ENCODE measurements at places on chromosomes 3 and 15.
A peak's percentile ranks its signal among the peaks of the same experiment; 100 is the strongest.

DNA sequence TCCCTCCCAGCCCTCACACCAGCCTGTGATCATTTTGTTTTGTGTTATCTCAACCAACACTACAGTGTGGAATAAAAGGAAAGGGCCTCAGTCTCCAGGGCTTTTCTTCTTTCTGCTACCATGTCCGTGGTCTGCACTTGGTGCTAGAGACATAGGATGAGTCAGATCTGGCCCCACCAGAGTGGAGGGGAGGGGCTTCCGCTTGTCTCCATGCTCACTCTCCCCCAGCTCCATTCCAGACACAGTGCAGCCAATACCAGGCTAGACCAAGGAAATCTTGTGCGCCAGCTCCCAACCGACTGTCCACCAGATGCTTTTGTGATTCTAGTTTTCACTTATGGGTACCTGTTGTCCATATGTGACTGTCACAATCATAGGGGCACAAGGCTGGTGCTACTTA is 51.9 kb upstream of the TMEM115 start:
- DNase-seq = no peak

DNA sequence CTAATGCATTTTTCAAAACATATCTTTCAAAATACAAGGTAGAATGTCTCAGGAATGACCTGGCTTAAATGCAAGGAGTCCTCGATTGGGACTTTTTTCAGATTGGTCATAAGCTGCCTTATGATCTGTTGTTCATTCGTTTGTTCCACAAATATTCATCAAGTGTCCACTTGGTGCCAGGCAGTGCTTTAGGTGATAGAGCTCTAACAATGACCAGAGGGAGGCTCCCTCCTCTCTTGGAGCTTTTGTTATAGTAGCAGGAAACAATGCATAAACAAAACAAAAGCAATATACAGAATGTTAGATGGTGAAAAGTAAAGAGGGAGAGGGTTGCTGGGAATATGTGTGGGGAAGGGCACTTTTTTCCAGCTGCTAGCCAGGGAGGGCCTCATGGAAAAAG is 156.1 kb downstream of the MCTP2 start:
- DNase-seq = no peak

DNA sequence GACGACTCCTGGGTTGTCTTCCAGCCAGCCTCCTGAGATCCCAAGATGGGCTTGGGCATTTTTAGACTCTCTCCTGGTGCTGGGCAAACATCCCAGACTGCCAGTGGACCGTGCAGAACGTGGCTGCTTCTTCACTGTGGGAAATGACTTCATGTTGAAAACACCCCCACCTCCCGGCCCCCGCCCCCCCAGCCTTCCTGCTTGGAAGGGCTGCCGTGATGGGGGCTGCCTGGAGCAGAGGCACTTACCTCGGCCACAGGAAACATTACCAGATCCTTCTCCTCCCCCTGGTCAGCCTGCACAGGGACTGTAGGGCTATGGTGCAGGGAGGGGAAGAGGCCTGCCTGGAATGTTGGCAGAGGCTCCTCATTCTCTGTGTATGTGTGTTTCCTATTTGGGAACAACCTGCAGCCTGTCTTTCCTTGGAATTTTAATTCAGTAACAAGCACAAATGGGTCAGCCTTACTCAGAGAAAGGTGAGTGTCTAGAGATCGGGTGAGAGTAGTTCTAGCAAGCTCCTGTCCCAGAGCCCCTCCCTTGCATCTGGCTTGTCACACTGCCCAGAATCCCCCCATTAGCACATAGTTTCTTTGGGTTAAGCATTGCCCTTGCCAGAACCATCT is 90.8 kb downstream of the ANP32A start:
- no peak for DNase-seq

DNA sequence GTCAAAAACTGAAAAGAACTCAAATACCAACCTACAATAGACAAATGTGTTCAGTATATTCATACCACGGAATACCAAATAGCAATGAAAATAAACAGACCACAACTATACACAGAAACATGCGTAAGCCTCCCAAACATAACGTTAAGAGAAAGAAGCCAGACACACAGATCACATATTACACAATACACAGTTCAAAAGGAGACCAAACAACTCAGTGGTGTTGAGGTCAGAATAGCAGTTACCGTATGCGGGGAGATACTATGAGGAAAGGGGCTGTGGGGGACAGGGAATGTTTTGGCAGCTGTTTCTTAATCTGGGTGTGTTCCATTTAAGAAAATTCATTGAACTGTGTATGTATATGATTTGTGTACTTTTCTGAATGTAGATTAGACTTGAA is 6.6 kb downstream of the OSBPL10 start:
- no peak for DNase-seq

DNA sequence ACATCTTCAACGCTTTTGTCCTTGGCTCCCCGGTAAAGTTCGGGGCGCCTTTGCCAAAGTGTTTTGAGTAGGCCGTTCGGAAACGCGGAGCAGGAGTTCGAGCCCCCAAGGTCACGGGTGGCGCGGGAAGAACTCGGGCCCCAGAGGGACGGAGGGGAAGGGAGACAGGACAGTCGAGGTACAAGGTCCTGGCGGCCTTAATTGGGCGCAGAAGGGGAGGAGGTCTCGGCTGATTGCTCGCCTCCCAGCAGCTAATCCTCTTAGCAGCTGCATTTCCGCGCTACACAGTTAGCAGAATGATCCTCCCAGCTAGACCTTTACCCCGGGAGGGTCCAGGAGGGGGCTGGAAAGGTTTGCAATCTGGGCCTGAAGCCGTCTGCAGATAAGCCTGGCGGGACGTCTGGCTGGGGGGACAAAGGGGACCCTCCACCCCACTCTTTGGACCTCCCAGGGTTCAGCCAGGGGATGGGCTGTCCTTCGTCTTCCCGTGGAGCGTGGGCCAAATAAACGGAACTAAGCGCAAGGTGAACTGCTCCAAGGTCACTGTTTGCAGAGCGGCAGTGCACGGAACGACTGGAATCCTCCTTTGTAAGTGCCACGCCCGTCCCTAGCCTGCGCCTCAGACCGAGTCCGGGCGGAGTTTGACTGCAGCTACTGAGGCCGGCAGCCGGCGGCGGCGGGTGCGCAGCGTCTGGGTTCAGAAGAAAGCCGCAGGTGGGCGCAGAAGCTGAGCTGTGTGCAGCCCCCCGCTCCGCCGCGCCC is 7.2 kb downstream of the EOMES start:
- DNase-seq = no peak

- no peak for DNase-seq
Observed at GRCh38 chr3:195020921-195021320, 250.0 kb downstream of the XXYLT1 start.

- no peak for DNase-seq
Observed at GRCh38 chr3:39809181-39809994, at the start of gene MYRIP. Gene MYRIP, plus strand, starts transcription at chr3:39809609. Its CDS starts 91,208 bp downstream, at chr3:39900817.

- DNase-seq = no peak
Observed at GRCh38 chr3:13613343-13614190, 64.6 kb downstream of the FBLN2 start.

GRCh38 chr3:188294823-188295487 is 141.0 kb downstream of the LPP start:
- DNase-seq = peak; percentile 80

DNA sequence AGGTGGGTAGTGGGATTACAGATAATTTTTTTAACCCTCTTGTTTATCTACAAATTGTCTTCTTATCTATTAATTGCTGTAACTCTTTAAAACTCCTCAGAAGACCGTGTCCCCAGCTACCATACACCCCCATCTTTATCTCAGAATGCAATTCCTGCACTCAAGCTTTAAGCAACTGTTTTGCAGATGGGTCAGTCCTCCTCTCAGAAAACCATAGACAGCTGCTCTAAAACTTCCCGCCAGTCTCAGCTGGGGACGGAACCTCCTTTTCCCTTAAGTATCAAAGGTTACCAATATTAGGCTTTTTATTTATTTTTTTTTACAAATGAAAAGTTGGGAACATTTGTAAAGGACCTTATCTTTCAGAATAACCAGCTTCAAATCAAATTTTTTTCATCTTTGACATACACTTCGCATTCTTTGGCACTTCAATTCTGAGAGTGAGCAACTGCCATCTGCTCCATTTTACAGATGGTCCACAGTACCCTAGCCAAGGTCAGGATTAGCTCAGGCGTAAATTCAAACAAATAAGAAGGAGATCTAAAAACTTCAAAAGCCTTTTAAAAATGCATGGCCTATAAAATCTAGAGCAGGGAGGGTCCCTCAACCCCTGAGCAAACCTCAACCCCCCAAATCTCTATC is 1.3 kb downstream of the GATM start:
- no peak for DNase-seq

DNA sequence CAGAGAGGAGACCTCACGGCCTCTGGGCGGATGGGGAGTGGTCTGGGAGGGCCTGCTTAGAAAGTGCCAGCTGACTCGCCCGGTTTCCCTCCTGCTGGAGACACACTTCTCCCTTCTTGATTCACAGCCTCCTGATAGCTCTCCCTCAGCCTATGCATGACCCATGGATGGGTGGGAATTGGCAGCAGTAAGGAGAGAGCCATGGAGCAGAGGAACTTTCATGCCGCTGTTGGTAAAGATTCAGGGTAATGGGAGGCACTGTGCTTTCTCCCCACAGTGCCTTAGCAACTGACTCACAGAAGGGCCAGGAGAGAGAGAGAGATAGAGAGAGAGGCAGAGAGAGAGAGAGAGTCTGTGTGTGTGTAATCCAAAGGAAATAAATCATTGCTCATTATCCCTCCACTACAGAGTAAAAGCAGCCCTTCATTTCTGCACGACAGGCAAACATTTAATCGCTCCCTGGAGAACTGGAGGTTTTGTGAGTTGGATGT is 82.8 kb downstream of the SEMA5B start:
- peak; percentile 29 for DNase-seq

DNA sequence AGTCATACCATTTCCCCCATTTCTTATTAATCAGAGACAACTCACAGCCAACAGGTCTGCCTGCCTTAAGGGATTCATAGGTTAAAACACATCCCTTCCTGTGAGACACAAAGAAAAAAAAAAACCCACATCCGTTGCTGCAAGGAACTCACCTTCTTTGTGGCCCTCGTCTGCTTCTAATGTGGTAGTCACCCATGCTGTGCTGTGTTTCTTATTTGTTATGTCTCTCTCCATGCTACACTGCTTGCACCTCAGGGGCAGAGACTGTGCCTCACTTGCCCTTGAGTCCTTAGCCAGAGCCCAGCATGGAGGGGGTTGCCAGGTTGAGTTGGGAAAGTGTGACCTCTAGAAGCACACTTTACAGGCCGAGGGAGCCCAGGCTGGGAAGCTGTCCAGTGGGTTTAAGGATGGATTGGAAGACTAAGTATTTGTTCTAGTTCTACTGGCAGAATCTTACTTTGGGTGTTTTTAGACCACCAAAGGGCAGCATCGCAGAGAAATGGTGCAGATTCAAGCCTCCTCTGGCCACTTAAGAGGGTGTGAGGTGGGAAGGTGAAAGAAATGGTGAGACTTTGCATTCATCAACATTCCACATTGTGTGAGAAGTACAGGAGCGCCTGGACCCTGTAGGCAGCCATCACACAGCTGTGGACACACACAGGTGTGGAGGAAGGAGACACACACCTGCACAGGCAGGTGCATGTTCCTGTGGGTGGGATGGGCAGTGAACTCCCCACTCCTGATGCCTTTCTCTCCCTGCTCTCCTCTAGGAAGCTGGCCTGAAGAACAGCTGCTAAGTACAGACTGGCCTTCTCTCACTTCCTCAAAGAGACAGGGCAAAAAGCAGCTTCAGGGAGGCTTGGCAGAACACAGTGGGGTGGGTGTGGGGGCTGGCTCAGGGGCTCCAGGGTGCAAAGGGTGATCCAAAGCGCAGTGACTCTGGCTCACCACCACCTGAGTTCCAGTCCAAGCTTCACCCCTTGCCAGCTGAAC is 48.8 kb downstream of the GLB1 start:
- no peak for DNase-seq

- no peak for DNase-seq
Observed at GRCh38 chr3:122343654-122344053, 18.6 kb downstream of the CSTA start.

- DNase-seq = no peak
Observed at GRCh38 chr3:129105862-129106261, 15.7 kb downstream of the RAB43 start.

DNA sequence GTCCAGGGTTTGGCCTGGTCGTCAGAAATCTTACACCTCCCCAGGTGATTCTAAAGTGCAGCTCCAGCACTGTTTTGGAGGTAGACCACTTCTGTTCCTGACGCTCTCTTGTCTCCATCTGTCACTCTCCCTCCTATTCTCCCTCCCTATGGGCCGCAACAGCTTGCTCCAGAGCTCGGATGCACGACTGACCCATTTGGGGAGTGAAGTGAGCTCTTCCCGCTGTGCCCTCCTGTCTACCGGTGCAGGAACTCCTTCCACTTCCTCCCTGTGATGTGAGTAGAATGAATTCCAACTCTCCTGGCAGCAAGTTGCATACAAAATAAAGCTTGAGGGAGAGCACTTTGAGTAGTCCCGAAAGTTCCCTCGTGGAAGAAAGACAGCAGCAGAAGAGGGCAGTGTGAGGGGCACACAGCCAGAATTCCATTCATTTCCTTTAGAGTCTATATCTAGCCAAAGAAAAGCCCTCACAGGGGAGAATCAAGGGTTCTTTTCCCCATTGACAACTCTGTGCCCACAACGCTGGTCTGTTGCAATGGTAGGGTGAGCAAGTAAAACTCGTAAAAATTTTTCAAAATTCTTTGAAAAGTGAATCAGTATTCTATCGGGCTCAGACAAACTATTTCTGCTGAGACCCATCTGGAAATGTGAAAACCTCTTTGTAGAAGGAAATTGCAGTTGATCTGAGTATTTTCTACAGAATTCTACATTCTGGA is 39.9 kb upstream of the BDH1 start:
- DNase-seq = peak; percentile 46

GRCh38 chr15:41969851-41970431 is 2.4 kb downstream of the EHD4 start:
- no peak for DNase-seq

DNA sequence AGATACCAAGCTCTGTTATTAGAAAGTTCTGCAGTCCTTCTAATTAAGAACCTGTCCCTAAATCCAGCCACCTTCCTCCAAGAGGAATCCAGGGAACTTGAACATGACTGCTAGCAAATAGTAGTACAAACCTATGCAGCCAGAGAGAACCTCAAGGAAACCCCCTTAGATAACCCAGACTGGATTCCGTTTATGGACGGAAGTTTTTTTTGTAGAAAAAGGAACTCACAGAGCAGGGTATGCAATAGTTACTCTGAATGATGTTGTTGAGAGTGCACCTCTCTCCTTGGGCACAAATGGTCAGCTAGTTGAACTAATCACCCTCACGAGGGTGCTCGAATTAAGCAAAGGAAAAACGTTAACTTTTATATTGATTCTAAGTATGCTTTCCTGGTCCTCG is 40.8 kb downstream of the TM4SF18 start:
- no peak for DNase-seq

- no peak for DNase-seq
Observed at GRCh38 chr15:83014205-83014653, 2.8 kb upstream of the C15orf40 start.

- DNase-seq = no peak
Observed at GRCh38 chr15:70528270-70528706, 235.1 kb downstream of the UACA start.

GRCh38 chr3:100852840-100853239 is 140.4 kb downstream of the ABI3BP start:
- DNase-seq = no peak

- DNase-seq = no peak
Observed at GRCh38 chr15:43969802-43970375, 143.1 kb downstream of the WDR76 start.

- DNase-seq = no peak
Observed at GRCh38 chr3:116340680-116341216, 104.5 kb downstream of the LSAMP start.

Measured in AG09309 (cell line).